Endodermal cell (in vitro differentiated cells): ENCODE measurements at places on chromosomes 12 and 14. TPM values are rescaled to one million over a fixed set of nuclear protein-coding genes. Genes with fewer than 3 reads are reported as not detected.

DNA sequence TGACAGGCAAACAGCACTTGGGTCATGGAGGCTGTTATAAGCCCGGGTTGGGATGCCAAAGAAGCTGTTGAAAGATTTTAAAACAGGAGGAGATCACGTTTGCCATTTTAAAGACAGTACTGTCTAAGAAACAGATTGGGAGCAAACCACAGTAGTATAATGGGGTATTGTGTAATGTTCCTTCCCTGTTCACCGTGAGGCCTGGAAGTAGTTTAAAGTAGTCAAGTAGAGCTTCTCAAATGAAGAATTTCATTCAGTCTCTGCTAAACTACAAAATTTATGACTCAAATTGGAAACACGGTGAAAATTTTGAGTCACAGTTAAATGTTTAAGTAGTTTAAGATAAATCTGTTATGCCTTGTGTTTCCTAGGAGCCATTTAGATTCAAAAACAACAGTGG, 35.8 kb downstream of the ATP2A2 start:
- no peaks in the 10 kb centered on the region for H3K27me3 ChIP-seq
- no peaks in the 10 kb centered on the region for H3K4me1 ChIP-seq
- H3K27ac ChIP-seq = no peak overlapping the region
- DNase-seq = no peak

DNA sequence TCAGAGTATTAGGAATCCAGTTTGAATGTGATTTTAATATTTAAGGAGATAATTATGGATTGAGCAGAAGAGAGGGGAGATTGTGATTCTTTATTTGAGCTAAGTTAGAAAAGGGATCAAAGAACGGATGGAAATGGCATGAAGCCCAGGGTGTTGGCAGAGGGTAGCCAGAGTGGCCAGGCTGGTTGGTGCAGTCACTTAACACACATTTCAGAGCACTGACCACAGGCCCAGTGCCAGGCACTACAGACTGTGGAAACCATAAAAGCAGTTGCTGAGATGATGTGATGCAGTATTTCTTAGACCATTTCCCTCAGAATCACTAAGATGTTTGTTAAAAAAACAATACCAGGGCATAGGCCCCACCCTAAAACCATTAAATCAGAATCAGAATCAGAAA, 167.7 kb upstream of the AMIGO2 start:
- H3K36me3 ChIP-seq = no peaks in the 10 kb centered on the region
- no peaks in the 10 kb centered on the region for H3K27me3 ChIP-seq
- no peak overlapping the region for H3K27ac ChIP-seq

DNA sequence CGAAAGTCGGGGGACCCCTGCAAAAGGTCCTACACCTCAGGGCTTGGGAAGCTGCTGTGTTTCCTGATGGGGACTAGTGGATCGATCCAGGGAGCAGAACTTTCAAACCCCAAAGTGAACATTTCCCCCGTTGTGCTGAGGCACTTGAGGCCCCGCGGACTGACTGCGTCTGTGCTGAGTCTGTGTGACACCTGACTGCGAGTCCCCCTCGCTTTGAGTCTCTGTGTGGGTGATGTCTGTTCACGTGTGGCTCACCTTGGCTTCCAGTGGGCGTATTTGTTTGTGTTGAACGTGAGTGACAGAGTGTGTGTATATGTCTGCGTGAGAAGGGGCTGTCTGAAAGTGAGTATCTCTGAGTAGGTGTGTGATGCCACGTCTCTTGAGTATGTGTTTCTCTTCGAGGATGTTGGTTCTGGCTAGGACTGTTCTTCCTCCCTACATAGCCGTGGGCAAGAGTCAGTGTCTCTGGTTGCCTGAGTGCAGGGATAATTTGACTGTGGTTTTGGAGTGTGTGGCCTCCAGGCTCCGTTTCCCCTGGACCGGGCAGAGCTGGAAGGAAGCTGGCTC, 1.3 kb downstream of the TEAD4 start:
- H3K36me3 ChIP-seq = peaks cover 6% of the 10 kb centered on the region
- peaks cover 4% of the 10 kb centered on the region for H3K4me1 ChIP-seq
- H3K4me3 ChIP-seq = peak overlapping the region; percentile 91
- H3K27ac ChIP-seq = no peak overlapping the region
- DNase-seq = peak; percentile 78

DNA sequence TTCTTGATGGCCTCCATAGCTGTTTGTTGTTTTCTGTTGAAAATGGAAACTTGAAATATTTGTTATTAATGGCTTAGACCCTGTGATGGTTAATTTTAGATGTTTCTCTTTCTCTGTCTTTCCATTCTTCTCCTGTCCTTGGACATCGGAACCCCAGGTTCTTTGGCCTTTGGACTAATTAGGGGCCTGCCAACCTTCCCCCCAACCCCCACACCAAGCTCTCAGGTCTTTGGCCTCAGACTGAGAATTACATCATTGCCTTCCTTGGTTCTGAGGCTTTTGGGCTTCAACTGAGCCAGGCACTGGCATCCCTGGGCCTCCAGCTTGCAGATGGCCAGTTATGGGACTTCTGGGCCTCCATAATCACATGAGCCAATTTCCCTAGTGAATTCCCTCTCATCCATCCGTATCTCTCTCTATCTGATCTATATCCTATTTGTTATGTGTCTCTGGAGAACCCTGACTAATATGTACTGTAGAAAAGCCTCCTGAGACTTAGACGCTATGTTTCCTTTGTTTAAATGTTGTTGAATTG, 71.6 kb downstream of the FGD4 start:
- no peaks in the 10 kb centered on the region for H3K27me3 ChIP-seq
- peak; percentile 38 for DNase-seq
- H3K36me3 ChIP-seq = peaks cover 30% of the 10 kb centered on the region

GRCh38 chr14:20428802-20429201, 7.2 kb downstream of the KLHL33 start:
- no peaks in the 10 kb centered on the region for H3K27me3 ChIP-seq
- DNase-seq = no peak
- no peak overlapping the region for H3K27ac ChIP-seq

The PRIM1 gene
- total RNA-seq = 34.8 and 39.2 TPM in 2 replicates

The RNASE7 gene
- total RNA-seq = not detected in 3 replicates

DNA sequence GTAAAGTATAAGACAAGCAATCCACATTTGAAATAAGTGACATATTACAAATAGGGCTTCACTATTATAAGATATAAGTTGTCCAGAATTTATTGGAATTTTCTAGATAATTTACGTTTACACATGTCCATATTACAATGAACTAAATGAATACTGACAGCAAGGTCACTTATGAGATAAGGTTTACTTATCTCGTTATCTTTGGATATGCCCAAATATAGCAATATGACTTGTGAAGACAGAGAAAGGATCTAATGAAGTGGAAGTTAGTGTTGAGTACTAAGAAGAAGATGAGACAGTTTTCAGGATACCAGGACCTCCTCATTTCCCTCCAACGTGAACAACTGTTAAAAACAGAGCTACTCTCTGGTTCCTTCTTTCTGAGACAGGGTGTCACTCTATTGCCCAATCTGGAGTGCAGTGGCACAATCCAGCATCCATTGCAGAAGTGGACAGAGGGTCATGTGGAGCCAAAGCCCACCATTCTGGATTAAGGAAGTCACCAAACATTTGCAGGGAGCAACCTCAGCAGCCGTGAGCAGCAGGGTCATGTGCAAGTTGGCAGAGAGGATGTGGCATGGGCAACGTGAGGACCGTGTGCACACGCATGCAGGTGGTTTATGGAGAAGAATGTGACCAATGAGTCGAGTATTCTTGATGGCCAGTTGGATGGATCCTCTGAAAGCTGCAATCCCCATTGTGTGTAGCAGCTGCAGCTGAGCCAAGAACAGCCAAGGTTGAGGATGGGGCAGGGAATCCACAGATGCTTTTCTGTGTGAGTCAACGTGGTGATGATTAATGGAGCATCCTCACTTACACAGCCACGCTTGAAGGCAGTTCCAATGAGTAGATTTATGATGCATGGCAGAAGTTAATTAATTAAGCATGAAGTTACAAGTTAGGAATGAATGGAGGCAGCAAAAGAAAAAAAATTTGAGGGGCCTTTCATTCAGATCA, 111.0 kb downstream of the BICD1 start:
- peak overlapping the region; percentile 37 for H3K27ac ChIP-seq
- H3K4me3 ChIP-seq = no peak overlapping the region
- H3K36me3 ChIP-seq = peaks cover 28% of the 10 kb centered on the region
- no peak for DNase-seq
- H3K4me1 ChIP-seq = no peaks in the 10 kb centered on the region

The LTBR gene
- total RNA-seq = 9.1 and 10.6 TPM in 2 replicates
